CD4-positive, alpha-beta T cell treated with Interleukin-6 at 100 ng/mL for 8 hours (primary cell): ENCODE measurements at places on chromosomes 4 and X.

DNA sequence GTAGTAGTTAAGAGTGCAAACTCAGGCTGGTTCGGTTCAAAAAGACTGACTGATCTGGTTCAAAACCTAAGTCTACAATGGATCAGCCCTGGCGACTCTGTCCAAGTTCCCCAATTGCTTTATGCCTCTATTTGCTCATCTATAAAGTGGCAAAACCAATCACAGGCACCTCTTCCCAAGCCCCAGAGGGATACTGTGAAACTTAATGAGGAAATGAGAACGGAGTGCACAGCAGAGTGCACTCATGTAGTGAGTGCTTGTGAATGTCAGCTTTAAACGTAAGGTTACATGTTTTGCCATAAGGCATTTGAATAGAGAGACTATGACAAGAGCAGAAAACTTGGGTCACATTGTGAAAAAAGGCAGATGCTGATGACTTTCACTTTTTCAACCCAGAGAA, 199.7 kb upstream of the KLF3 start:
- no peak for DNase-seq

- DNase-seq: no peak
These were observed 48.9 kb upstream of the ADRA2C start for GRCh38 chr4:3717241-3717640.

DNA sequence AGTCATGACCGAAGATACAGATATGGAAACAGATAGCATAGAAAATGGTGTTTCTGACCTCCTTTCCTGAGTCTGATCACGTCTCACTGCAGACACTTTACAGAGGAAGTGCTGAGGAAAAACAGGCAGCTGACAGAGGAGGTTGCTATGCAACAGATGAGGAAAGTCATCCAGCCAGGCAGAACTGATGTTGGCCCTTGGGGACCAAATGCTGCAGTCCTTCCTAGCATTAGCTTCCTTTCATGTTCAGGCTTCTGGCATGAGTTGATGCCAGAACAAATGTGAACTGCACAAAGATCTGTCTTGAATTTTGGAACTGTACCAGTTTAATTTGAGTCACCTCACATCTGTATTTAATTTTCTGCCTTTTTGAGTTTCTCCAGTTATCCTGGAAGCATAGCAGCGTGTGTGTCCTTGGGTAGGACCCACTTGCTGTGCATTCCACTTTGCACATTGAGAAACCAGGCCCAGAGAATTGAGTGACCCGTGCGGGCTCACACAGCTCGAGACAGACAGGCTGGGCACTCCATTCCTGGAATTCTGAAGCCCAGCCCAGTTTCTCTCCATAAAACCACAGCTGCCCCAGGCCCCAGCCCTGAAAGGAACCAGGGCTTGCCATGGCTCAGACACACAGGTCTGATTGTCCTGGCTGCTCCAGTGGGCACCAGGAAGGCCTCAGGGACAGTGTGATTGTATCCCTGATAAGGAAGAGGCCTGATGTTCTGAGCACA, 1.4 kb upstream of the MAGED1 start:
- no peak for DNase-seq

- DNase-seq: no peak
These were observed 55.4 kb downstream of the CLCN3 start for GRCh38 chr4:169675825-169676224.

DNA sequence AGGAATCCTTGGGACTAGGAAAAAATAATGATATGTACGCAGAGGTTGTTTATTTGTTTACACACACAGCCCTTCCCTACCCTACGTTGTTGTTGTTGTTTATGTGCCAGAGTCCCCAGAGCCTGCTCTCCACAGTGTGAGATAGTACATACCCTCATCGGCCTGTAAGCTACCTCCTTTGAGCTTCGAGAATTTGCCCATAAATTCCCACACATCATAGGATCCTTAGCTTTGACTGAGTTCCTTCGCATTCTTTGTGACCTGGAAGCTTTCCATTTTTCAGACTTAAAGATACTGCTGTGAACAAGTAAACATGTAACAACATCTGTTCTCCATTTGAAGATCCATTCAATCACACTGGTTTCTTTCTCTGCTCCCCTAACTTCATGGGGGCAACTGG, 114.5 kb downstream of the IRF2 start:
- no peak for DNase-seq

DNA sequence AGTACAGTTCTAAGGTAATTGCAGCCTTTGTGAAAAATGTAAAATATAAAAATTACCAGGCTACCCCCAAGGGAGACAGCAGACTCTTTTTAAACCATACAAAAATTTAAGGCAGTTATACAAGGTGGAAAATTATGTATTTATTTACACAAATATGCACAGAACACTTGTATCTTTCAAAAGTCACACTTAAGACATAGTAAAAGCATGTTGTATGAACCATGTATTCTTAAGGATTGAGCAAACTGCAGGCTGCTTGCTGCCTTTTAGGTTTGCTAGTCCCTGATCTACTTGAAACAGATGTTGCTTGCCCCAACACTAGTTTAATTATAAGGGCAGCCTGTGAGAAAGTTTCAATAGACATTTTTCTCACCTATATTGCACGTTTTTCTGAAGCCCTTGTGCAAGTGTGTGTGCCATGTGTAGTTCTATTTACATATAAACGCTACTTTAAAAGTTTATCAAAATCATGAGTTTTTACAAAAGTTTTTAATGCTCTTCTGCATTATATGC, 72.8 kb downstream of the PRSS12 start:
- DNase-seq: no peak

GRCh38 chr4:53782458-53782845, 191.2 kb upstream of the LNX1 start:
- DNase-seq: no peak

GRCh38 chrX:130173190-130173895, 1.6 kb downstream of the RAB33A start:
- peak; percentile 17 for DNase-seq

GRCh38 chr4:118036336-118036735, 2.0 kb downstream of the NDST3 start:
- DNase-seq: no peak

DNA sequence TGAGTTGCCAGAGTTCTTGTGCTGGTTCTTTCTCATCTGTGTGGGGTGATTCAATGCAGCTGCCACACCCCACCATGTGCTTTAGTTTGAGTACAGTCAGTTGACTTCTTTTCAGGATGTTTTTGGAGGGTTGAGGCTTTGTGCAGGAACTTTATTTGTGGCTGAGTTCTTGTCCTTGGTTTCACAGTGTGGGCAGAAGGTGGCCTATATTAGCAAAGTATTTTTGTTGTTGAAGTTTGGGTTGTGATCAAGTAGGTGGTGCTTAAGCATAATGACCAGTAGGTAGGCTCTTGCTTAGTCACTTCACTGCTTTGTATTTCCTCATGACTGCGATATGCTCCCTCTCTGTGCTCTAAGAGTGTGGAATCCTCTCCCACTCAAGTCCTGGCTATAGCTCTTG, 80.3 kb downstream of the ARHGAP24 start:
- DNase-seq: no peak

- no peak for DNase-seq
These were observed 19.8 kb downstream of the SNX25 start for GRCh38 chr4:185229021-185229818.

GRCh38 chrX:13693341-13693961, 4.5 kb downstream of the RAB9A start:
- DNase-seq: no peak

- no peak for DNase-seq
These were observed 6.0 kb upstream of the MAEA start for GRCh38 chr4:1283711-1284110.

- DNase-seq: no peak
These were observed 106.7 kb downstream of the KIT start for GRCh38 chr4:54764476-54764875.

DNA sequence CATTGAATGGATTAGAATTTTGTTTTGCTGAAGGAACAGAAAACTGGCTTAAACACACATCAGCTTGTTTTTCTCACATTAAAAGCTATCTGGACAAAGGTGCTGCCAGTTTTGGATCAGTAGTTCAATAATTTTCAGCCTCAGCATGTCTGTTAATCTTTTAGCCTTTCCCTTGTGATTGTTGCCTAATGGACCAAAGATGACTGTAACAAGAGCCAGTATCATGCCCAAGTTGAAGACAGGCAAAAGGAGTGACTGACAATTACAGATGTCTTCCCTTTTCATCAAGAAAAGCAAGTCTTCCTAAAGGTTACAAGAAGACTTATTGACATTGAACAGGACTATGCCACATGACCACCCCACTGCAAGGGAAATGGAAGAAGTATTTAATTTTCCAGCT, 419.7 kb downstream of the MAPK10 start:
- no peak for DNase-seq

DNA sequence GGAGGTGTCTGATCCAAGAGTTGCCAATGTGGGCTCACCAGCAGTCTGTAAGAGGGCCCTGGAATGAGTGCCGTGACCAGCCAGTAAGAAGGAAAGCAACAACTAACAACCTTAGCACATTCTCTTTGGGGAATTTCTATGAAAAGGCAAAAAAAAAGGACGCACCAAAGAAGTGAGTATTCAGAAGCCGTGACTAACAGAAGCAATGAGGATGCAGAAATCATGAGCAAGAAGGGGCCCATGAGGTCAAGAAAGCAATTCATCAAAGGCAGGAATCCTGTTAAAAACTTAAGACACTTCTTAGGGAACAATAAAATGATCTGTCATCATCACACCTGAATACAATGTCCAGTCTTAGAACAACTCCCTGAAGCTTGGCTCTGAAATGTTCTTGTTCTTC, 260.5 kb downstream of the RAPGEF2 start:
- DNase-seq: no peak

GRCh38 chrX:21408307-21408706, 34.1 kb downstream of the CNKSR2 start:
- DNase-seq: no peak

- peak; percentile 3 for DNase-seq
These were observed 250.5 kb downstream of the TECRL start for GRCh38 chr4:64158648-64159326.

GRCh38 chr4:135281230-135281629, 1079.6 kb upstream of the PABPC4L start:
- no peak for DNase-seq

- no peak for DNase-seq
These were observed 202.2 kb upstream of the ETNPPL start for GRCh38 chr4:108965016-108965415.

GRCh38 chr4:175657571-175657970, 154.5 kb downstream of the GPM6A start:
- DNase-seq: no peak

DNA sequence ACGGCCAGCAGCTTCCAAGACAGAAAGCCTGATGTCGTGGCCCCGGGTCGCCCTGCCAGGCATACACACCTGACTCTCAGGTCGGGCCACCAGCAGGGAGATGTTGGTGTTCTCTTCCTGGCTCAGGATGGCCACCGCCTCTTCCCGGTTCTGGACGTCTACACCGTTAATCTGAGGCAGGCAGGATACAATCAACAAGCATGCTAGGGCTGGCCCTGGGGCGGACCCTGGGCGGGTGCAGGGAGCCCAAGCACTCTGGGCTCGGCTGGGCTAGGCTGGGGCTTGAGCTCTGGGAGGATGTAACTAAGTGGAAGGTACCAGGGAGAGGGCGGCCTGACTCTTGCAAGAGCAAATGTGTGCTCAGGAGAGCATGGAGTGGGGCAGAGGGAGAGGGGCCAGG, 11.0 kb downstream of the SSR4 start:
- no peak for DNase-seq

- DNase-seq: no peak
These were observed 53.6 kb downstream of the AMER1 start for GRCh38 chrX:64151911-64152310.

- no peak for DNase-seq
These were observed 110.4 kb downstream of the SCD5 start for GRCh38 chr4:82688091-82688795.

DNA sequence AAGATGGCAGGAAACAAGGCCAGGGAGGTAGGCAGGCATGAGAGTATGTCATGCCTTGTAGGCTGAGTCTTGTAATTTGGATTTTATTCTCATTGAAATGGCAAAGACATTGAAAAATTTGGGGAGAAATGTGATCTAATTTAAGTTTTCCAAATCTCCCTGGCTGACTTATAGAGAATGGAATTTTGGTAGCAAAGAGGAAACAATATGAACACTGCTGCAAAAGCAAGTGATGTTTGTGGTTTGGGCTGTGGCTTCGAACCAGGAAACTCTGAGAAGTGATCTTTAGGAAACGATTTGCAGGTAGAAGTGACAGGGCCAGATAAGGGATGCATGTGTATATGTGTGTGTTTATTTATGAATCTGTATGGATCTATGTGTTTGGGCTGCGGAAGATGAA, 35.6 kb downstream of the ARSJ start:
- no peak for DNase-seq

GRCh38 chr4:144421056-144421455, 224.9 kb upstream of the HHIP start:
- no peak for DNase-seq
